ENCODE measurements at places on chromosomes 11 and 22.

DNA sequence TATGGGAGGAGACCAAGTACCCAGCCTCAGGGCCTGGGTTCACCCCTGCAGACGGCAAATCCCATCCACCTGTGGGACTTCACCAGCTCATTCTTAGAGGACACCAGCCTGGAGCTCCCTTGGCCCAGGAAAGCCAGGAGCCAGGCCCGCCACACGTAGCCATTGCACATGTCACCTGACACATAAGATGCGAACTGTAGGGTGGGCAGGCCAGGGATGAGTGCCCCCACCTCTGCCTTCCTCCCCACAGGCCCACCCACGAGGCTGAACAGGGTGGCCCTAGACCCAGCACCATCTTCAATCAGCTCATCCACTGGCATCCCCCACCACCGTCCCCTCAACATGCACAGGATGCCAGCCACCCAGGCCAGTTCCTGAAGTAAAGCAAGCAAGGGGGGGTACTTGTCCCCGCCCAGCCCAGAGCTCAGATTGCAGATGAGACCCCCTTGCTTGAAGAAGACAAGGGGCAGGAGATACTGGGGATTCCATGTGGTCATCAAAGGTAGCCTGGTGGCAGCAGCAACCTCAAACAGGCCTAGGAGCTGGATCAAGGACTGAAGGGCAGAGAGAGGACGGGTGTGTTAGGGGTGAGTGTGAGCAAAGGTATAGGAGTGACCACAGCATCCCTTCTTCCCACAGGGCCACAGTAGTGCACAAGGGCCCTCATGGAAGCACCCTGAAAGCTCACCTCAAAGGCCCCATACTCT is 45.6 kb downstream of the IGLL5 start:
- DNase-seq, result no peak

- DNase-seq, result no peak
These were observed 241.3 kb upstream of the ANO3 start for GRCh38 chr11:26090651-26091050.

DNA sequence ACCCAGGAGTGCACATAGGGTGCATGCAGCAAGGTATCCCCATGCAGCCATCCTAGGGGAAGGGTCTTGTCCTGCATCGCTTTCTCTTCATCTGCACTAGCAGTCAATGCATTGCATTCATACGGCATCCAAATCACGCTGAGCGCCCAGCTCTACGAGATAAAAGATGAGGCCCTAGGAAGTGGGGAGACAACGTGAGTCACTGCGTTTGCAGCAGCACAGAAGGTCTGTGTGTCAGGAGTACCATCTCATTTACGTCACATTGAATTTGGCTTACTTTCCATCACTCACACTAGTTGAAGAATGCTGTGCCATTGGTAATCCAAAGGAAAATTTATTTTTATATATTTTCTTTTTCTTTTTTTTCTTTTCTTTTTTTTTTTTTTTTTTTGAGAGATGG is 2.5 kb upstream of the ST14 start:
- DNase-seq, result no peak

DNA sequence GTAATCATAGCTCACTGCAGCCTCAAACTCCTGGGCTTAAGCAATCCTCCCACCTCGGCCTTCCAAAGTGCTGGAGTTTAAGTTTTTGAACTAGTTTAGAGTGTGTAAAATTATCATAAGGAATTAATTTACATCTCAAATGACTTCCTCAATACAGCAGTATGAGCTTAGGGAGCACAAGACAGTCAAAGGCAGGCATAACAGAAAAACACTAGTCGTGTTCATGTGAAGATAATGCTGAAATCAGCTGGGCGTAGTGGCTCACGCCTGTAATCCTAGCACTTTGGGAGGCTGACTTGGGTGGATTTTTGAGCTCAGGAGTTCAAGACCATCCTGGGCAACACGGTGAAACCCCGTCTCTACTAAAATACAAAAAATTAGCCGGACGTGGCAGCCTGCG is 25.8 kb downstream of the YDJC start:
- no peak for DNase-seq

GRCh38 chr11:120969993-120970392 is 53.9 kb upstream of the TBCEL start:
- DNase-seq, result no peak

- no peak for DNase-seq
These were observed 122.8 kb downstream of the HIPK3 start for GRCh38 chr11:33379947-33380346.

DNA sequence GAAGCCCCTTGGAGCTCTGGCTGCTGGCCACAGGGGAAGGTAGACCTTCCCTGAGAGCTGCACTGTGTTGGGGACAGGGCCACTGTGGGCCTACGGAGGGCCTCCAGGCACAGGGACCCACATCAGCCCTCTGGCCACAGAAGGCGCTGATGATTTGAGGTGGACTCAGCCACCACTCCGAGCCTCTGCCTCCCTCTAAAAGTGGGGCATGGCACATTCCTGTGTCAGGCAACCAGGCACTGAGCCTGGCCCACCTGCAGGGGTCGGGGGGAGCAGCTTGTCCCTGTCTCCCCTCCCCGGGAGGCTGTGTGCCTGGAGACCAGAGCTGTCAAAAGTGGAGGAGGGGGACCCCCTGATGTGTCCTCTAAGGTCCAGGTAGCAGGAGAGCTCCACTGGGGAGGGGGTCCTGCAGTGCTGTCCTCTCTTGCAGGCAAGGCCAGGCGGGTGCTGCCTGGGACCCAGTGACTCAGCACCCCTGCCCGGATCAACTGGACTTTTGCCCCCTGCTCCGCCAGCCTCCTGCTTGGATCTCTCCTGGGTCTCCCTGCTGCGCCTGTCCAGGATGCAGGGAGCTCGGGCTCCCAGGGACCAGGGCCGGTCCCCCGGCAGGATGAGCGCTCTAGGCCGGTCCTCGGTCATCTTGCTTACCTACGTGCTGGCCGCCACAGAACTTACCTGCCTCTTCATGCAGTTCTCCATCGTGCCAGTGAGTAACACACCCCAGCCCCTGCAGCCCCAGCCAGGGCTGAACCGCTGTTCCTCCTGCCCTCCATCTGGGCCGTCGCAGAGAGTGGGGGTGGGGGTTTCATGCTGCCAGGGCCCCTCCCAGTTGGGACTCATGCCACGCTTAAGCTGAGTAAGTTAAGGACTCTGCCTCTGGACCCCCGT is 17.5 kb upstream of the CDKN1C start:
- DNase-seq, result no peak

DNA sequence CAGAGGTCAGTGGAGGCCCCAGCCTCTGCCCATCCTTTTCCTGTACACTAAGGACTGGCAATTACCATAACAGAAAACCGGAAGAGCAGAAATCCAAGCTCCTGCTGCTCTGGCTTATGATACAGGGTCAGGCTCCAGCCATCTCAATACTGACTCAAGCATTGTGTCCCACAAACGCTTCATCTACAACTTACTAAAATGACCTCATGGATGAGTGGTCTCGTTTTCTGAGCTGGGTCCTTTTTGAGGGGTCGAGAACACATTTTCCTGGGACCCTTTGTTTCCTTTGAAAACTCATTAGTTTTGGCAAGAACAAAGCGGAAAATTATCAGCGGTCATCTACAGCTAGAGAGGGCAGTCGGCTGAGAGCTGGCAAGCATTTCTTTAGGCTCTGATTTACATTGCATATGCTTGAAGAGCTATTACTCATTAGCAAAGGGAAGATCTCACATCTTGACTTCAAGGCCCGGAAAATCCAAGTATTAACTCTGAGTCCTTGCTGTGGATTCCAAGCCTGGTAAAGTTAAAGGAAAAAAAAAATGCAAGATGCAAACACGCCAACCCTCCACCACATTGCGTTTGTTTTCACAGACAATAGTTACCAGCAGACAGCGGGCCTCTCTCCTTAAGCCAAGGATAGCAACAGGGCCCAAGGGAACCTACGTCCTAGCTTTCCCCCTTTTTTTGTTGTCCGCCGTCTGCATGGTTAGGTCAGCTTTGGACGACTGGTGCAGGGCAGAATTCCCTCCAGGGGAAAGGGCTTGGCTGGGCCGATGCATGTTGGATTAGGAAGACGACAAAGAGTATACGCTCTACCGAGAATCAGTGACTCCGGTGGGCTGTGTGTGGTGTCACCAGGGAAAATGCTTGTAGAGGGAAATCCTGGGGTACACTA is 1.8 kb downstream of the TESMIN start:
- DNase-seq, result no peak

DNA sequence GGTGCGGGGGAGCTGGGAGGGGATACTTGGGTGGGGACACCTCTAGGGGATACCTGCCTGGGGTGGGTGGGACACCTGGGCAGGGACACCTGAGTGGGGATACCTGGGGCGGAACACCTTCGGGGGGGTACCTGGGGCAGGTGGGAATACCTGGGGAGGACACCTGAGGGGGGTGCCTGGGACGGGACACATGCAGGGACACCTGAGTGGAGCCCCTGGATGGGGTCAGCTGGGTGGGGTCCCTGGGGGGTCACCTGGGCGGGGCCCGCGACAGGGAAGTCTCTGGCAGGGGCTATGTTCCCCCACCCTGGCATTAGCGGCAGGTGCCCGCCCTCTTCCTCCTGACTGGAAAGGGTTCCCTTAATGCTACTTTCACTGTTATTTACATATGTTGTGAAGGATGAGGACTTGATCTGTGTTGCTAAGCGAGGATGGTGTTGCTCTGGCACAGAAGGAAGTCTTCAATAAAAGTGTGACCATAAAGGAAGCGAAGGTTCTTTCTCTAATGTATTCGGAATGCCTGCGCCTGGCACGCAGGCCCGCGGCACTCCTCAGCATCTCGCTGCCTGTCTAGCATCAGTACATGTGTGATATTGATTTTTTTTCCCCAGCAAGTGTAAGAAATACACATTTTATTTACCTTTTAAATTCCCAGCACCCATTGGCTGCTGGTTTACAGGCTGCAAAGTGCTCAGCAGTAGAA is 801.7 kb downstream of the BRD1 start:
- no peak for DNase-seq

GRCh38 chr11:70624598-70624993 is 226.3 kb downstream of the CTTN start:
- DNase-seq, result no peak

- DNase-seq, result no peak
These were observed 12.4 kb downstream of the SLC25A18 start for GRCh38 chr22:17575681-17576080.

DNA sequence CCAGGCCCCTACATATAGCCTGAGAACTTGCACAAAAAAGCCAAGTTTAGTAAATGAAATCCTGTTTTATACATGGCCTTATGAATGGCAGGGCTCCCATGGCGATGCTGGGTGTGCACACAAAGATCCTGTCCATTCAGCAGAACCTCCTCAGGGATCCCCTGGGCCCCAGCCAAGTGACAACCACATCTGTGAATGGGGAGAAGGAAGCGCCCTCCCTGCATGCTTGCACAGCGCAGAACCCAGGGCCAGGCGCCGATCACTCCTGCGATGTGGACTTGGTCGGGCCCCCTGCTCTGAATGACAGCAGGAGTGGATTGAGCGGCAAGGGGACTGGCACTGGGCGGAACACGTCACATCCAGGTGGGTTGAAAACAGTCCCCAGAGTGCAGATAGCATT is 4.5 kb upstream of the CDC42EP2 start:
- DNase-seq, result no peak
